Caki2 (cell line): ENCODE measurements at places on chromosomes 3 and 15.

DNA sequence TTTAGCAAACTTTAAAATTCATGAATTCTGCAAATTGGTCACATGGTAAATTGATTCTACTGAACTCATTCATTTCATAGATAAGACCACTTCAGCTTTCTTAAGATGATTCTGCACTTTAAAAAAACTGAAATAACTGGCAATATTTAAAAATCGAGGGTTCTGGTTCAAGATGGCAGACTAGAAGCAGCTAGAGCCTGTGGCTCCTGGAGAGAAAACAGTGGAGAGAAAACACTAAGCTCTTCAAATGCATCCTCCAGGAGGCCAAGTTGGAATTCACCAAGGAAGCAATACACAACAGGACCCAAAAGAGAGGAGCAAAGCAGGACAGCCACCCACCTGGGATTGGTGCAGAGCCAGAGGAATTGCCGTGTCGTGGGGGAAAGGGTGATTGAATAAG, 132.1 kb downstream of the SPATA16 start:
- DNase-seq = no peak

DNA sequence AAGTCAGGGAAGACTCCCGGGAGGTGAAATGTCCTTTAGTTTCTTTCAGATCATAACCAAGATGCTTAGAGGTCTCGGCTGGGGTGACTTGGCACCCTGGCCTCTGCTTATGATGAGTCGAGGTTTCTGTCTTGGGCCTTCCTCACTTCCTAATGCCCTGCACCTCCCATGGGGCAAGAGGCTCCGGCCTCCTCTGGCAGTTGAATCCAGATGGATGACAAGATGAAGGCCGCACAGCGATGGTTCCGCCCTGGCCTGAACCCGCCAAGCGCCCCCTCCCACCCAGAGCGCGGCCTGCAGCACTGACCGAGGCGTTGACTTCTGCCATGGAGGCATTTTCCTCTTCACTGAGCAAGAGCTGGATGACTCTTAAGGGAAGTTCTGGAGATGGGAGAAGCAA, 31.3 kb downstream of the MUC20 start:
- DNase-seq = no peak

GRCh38 chr3:172919297-172919683, 168.8 kb downstream of the ECT2 start:
- DNase-seq = no peak

- no peak for DNase-seq
Observed at GRCh38 chr3:161498259-161498921, 1.8 kb downstream of the OTOL1 start.

DNA sequence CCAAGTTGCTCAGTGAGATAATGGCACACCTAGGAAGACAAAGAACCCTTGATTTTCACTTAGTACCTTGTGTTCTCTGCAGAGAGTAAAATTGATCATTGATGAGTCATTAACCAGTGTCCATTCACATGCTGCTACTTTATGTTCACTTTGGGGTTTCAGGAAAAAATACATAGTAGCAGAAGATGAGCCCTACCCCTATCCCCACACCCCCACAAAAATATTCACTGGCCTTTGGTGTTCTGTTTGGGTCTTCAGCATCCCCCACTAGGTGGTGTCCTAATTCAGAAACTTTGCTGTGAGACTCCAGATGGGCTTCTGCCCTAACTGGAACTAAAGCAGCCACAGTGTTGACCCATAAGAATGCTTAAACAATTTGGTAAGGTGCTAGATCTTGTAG, 178.8 kb downstream of the KLHL25 start:
- no peak for DNase-seq

DNA sequence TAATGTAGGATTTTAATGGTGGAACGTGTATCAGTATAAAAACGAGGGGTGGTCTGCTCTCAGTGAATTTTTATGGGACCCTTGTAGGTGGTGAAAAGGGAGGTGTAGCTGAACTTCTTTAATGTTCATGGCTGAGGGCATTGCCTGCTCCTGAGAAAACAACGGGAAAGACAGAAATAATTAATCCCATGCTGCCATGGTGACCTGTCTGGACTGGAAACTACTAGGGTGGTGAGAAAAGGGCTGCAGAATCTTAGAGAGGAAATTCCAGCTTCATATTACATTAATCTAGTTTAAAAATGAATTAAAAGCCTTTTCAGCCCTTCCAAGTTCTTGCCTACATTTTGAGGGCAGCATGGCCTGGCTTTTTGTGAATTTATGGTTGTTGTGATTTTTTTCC, 47.6 kb downstream of the ZBTB38 start:
- no peak for DNase-seq

GRCh38 chr3:76362643-76363042, 577.3 kb upstream of the ZNF717 start:
- no peak for DNase-seq

DNA sequence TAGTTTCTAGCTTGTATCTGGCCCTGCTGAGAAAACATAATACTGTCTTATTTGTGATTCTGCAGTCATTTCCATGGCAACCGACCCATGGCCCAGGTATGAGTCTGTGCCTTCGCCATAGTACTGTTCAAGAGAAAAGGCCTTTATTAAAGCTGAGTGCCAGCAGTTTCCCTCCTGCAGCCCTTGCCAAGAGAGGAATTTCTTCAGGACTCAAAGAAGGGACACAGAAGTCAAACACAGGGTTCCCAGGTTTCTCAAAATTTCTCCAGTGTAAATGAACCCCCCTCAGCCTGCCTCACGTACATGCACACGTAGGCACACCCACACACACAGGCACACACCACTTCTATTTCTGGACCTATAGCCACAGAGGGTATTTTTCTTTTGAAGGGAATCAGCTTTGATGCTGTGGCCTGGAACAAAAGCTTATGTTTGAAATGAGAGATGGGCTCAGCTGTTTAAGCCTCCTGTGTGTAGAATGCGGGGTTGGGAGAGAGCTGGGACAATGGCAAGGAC, 269.2 kb downstream of the PDCD6IP start:
- DNase-seq = no peak

DNA sequence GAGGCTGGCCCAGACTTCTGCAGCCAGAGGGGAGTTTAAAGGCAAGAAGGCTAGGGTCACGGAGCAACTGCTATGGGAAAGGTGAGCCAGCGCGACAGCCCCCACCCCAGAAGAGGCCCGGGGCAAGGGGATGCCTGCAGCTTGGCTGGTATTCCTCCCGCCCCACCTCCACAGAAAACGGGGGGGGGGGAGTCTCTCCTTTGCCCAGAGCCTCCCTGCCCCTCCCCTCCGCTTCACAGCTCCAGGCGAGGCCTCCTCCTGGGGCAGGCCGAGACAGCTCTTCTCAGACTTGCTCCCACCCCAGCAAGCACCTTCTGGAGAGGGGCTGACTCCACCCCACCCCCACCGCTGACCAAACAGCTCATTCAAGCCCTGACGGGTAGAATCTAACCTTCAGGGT, 13.4 kb downstream of the ANP32A start:
- DNase-seq = no peak
